ENCODE measurements at places on chromosomes 6 and 20.

DNA sequence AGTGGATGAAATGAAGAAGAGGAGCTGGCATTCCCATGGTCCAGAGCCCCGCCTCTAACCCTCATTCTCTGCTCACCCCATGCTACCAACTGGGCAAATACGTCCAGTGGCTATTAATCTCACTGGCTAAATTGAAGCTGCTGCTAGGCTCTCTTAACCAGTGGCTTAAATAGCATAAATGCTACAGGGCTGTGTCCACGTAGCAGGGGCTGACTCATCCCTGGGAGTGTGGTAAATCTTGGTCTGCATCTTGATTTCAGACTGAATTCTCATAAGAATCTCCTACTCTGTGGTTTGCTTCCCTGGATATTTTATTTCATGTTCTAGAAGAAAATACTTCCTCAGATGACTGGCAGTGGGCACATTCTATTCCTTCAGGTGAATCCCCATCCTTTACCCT lies 193.1 kb upstream of the ARG1 start:
- no peak for DNase-seq

DNA sequence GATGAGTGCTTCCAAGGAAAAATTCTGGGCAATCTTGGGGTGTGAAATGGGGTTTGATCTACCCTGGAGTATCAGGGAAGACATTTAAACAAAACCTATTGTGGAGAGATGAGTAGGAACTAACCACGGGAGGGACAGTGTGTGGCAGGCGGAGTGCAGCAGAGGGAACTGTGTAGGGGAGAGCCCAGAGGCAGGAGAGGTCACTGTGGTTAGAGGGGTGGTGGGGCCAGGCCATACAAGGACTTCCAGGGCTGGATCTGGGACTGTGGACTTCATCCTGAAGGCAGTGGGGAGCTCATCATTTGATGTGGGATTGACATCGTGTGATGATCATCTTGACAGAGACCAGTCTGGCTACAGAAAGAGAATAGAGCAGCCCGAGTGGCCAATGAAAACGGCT lies 89.0 kb downstream of the TOX2 start:
- no peak for DNase-seq

GRCh38 chr6:163393923-163394322 lies 20.6 kb upstream of the QKI start:
- DNase-seq = no peak

DNA sequence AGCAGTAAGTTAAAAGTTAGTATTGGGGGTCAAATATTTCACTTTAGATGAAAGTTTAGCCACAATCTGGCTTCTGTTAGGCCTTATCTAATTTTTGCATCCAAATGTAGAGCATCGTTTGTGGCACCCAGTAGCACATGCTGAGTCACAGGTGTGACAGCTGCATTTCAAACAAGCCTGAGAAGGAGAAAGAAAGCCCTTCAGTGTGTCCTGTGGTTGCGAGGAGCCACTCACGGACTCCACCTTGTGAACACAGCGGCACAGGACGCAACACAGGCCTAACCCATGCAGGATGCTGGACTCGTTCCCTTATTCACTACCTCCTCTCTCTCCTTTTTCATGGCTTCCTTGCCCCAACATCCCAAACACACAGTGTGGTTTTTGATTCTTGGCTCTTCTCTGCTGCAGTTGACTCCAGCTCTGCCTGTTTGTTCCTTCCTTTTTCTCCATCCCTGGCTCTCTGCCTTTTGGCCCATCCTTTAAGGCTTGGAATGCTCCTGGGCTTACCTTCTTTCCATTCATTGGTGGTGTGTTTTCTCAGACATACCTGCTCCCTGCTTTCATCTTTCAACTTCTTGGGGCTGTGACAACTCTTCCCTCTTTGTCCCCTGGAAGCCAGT lies 124.2 kb downstream of the SLC16A10 start:
- DNase-seq = no peak

DNA sequence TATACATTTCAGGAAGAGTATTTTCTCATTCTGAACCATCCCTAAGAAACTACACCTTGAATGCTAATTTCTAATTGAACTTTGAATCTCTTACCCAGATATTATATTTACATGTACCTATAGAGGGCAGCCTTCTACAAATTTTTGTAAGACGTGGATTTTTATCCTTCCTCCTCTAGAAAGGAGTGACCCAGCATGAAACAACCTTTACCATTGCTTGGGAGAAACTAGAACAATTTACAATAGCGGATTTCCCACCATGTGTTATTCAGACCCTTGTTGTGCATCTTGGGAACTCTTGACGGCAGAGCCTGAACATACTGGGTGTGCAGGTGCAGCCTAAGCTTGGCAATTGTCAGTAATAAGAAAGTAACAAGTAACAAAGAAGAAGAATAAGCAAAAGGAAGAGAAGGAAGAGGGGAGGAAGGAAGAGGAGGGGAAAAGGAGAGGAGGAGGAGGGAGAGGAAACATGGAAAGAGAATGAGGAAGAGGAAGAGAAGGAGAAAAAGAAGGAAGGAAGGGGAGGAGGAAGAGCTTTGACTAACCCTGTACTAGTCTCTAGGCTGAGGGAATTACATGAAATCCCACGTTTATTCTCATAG lies 10.8 kb upstream of the TAAR1 start:
- peak; percentile 56 for DNase-seq

DNA sequence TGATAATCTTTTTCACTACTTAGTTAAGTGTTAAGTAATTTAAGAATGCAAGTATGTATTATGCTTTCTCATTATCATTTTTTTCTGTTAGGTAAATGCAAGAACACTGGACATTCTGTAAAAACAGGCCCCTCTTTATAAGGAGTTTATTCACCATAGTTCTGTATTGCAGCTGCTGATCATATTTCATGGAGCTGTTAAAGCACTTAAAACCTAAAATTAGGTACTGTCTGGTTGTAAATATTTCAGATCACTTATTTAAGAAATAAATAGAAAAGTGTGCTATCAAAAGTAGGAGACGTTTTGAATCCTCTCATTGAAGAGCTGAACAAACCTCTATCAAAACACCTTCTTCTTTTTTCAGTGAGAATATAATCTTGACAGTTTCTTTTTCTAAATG lies 3.9 kb downstream of the EYA4 start:
- DNase-seq = no peak

DNA sequence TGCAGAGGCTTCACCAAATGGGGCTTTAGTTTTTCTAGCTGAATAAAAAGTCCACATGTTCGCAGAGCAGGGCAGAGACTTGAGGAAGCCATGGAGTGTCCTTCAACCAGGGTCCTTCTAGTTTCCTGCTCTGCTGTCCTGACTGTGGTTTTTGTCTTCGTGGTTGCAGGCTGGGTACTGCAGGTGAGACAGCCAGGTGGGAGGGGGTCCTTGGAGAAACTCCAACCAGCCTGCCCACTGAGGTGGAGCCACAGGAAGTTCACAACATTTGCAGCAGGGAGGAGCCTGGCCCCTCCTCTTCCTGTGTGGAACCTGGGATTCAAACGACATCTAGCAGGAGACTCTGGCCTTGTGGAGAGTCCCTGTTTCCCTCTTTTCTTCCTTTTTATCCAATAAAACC lies 68.8 kb upstream of the MYLIP start:
- no peak for DNase-seq

- DNase-seq = peak; percentile 93
These were observed 4.2 kb downstream of the PRSS16 start for GRCh38 chr6:27251606-27252251.

GRCh38 chr6:47138046-47138445 lies 95.9 kb upstream of the ADGRF1 start:
- DNase-seq = no peak

DNA sequence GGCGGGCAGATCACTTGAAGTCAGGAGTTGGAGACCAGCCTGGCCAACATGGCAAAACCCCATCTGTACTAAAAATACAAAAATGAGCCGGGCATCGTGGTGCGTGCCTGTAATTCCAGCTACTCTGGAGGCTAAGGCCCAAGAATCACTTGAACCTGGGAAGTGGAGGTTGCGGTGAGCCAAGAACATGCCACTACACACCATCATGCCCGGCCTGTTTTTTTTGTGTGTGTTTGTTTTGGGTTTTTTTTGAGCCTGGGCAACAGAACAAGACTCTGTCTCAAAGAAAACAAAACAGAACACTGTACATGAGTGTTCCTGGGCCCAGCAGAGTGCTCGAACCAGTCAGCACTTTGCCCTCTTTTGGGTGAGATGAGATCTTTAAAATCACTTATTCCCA lies 159.1 kb downstream of the MTHFD1L start:
- no peak for DNase-seq

DNA sequence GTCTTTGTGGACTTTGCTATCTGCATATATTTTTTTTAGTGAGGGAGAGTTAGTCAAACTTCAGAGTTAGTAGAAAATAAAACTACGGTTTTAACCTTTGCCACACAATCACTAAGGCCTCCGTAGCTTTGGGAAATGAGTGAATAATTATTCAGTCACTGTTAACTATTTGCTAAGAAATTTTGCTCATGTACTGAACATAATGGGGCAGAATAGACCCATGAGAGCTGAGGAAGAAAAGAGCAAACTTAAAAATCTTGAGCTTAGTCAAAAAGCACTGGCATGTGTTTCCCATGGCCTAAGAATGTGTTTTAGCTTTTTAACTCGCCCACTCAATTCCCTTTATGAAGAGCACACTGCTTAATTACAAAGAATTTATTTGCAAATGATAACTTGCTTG lies 60.4 kb upstream of the SUPT3H start:
- DNase-seq = no peak

GRCh38 chr20:62143081-62143956 lies at the start of the genes PSMA7 and SS18L1:
TSS of gene PSMA7 (minus strand) at chr20:62143394. CDS start at chr20:62143303, 91 bp downstream.
TSS of gene SS18L1 (plus strand) at chr20:62143769. CDS start at chr20:62143821, 52 bp downstream.
- peak; percentile 91 for DNase-seq

- no peak for DNase-seq
These were observed 104.9 kb downstream of the TFAP2C start for GRCh38 chr20:56733967-56734366.

GRCh38 chr6:33201935-33202334 lies 1.3 kb downstream of the SLC39A7 start:
- DNase-seq = no peak

- DNase-seq = no peak
These were observed 11.8 kb downstream of the TRIM10 start for GRCh38 chr6:30149234-30149633.

DNA sequence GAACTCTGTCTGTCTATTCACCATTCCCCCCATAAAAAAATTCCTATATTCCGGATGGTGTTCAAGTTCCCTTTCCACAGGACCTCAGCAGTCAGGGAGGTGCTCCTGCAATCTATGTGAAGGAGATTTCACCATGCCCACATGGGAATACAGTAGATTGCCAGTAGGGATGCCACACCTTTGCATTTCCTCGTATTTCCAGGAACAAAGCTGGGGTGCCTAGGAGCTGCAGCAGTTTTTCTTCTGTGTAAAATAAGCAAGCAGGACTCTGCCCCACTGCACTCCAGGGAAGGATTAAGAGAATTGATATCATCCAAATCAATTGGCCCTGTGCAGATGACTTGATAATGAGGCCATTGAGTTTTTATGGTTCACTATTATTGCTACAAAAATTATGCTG lies 7.4 kb upstream of the KIF16B start:
- DNase-seq = no peak

DNA sequence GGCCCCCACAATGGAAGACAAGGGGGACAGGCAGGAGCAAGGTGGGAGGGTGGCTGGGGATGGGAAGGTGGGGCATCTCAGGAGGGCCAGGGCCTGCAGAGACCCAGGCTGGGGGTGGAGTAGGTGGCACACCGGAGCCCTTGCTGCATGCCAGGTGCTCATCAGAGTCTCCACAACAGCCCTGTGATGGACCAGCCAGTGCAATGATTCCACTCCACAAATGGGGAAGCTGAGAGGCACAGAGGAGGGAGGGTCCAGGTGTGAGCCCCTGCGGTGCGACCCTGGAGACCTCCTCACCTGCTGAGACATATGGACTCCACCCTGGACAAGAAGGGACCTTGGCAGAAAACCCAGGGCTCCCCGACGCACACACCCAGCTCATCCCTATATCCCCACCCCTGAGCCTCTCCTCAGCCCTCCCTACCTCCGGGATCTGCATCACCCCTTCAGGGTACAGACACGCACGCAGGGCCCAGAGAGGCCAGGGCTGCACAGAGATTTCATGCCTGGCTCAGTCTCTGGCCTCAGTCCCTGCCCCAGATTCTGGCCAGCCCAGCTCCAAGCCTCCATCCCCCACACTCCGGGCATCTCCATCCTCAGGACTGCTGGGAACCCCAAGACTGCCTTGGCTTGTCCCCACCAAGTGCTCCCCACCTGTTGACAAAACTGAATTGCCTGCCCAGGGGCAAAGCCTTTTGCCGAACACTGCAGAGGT lies 7.1 kb upstream of the GRM4 start:
- no peak for DNase-seq

- DNase-seq = no peak
These were observed 19.1 kb downstream of the TAB2 start for GRCh38 chr6:149336609-149336928.

DNA sequence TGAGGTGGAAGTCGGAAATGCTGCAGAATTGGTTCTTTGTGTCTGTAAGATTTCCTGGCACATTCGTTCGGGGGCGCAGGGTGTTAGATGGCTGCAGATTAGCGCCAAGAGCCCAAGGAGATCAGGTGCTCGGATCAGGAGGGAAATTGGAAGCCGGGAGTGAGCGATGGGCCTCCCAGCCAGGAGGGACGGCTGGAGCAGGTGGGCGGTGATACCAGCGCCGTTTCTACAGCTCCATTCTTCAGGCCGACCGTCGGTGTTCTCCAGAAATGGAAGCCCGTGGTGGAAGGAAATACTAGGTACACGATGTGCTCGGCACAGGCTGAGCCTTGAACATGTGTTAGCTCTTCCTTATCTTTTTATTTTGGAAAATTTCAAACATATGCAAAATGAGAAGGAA lies 6.5 kb downstream of the SIRPA start:
- no peak for DNase-seq

DNA sequence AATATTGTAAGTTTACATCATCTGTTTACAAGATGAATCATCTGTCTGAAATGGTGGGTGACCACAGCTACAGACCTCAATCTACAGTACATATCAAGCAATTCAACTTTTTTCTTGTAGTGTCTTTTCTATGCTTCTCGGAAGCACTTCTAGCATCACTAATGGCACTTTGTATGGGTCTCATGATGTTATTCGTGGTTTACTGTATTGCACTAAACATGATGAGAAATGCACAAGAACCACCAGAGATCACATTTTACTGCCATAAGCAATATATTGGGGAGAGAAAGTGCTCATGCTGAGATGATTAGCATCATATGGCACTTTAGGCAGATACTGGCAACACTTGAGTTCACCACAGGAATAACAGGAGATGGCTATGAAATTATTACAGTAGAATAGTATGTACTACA lies 15.4 kb upstream of the BTBD3 start:
- DNase-seq = no peak

GRCh38 chr20:62644802-62645496 lies 2.6 kb downstream of the SLCO4A1 start:
- DNase-seq = no peak

DNA sequence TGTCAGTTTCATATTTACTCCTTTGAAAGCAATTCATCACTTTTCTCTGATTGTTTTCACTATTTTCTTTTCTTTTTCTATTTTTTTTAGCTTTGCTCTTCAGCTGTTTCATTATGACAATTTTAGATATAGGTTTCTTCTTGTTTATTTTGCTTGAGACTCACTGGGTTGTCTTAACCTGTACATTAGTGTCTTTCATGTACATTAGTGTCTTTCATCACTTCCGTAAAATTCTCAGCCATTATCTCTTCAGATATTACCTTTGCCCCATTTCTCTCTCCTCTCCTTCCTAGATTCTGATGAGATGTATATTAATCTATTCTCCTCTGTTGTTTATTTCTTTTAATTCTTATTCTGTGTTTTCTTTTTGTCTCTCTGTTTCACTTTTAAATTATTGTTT lies 14.5 kb upstream of the TBPL1 start:
- DNase-seq = no peak
